ENCODE measurements at places on chromosomes 12 and 14. TPM values are rescaled to one million over a fixed set of nuclear protein-coding genes. Genes with fewer than 3 reads are reported as not detected.

HCAR1 gene
- 2.0 TPM for total RNA-seq

MAP3K9 gene
- total RNA-seq = 7.0 TPM

DNA sequence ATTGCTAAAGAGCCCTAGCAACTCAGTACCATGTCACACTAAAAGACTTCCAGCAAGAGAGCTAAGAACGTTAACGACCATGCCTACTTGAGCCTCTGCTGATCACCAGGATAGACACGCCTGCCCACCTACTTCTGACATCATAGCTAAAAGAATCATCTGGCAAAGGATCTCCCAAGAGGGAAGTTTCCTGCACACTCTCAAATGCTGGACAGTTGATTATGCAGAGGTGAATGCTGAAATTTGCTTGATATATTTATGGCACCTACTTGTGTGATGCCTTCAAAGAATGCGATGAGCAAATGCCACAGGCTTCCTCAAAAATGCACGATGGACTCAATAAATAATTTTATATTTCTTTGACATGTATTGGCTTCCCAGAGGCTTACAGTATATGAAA, 113.6 kb downstream of the GALC start:
- H3K27ac ChIP-seq = no peak overlapping the region
- H3K4me3 ChIP-seq = no peak overlapping the region
- H3K4me1 ChIP-seq = no peaks in the 10 kb centered on the region

GRCh38 chr14:22518073-22518472, 71.0 kb downstream of the DAD1 start:
- no peak for DNase-seq
- H3K27ac ChIP-seq = peak overlapping the region; percentile 15
- H3K4me1 ChIP-seq = peaks cover 19% of the 10 kb centered on the region
- no peaks in the 10 kb centered on the region for H3K36me3 ChIP-seq
- H3K27me3 ChIP-seq = no peaks in the 10 kb centered on the region

- H3K4me3 ChIP-seq = no peak overlapping the region
- peaks cover 14% of the 10 kb centered on the region for H3K36me3 ChIP-seq
- H3K4me1 ChIP-seq = peaks cover 5% of the 10 kb centered on the region
- no peak overlapping the region for H3K27ac ChIP-seq
- no peak for DNase-seq
- H3K27me3 ChIP-seq = no peaks in the 10 kb centered on the region
Observed at GRCh38 chr12:119666226-119666795, 1.6 kb upstream of the PRKAB1 start.

Measured in stomach (tissue), 19 donors.